Right ventricle myocardium inferior (tissue), 1 donor: ENCODE measurements at places on chromosomes 6 and 20. TPM values are rescaled to one million over a fixed set of nuclear protein-coding genes. Genes with fewer than 3 reads are reported as not detected.

The PTCRA gene
- total RNA-seq, result not detected

The PRICKLE4 gene
- total RNA-seq, result 3.3 TPM

The IYD gene
- total RNA-seq, result not detected

The MMP24 gene
- 0.35 TPM for total RNA-seq

The PPIL6 gene
- total RNA-seq, result 4.5 TPM

The DNMT3B gene
- 0.32 TPM for total RNA-seq

The SPATS1 gene
- not detected for total RNA-seq
